Left renal pelvis (tissue), 4 donors: ENCODE measurements at places on chromosomes 4 and X. TPM values are rescaled to one million over a fixed set of nuclear protein-coding genes. Genes with fewer than 3 reads are reported as not detected.

TLR3 gene
- 13.8 TPM for polyA plus RNA-seq

- DNase-seq, result no peak
These were observed 149.1 kb downstream of the SLC39A8 start for GRCh38 chr4:102196221-102196620.

ARMCX4 gene
- 26.3 TPM for polyA plus RNA-seq

- DNase-seq, result no peak
These were observed 302.4 kb downstream of the FAM47B start for GRCh38 chrX:35244796-35245508.

- no peak for DNase-seq
These were observed 12.3 kb downstream of the UGDH start for GRCh38 chr4:39514888-39515401.

DNA sequence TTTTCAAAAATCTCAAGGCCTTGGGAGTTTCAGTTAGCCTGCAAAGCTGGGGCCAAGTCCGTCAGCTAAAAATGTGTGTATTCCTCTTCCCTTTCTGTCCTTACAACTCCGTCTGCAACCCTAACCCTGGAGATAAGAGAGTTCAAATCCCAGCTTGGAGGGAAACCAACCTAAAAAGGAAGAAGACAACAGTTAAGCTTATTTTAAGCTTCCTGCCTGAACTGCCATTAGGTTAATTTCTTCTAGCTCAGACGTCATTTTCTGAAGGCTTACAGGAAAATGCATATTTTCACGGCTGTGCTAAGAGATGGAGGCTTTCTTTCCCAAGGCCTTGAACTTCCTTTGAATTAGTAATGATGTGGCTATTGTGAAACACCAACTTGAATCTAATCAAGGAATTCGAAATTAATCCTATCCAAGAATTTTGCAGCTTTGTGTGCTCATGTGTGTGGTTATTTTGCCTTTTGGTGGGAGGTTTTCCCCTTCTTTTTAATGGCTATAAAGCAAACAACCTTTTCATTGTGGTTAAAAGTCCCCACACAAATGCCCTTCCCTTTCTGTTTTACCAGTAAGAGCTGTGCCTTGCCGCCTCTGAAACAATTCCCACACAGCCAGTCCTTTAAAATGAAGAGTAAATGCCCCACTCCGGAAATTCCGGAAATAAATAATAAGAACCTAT lies 103.5 kb downstream of the IRF2 start:
- no peak for DNase-seq

UCP1 gene
- not detected for polyA plus RNA-seq

DNA sequence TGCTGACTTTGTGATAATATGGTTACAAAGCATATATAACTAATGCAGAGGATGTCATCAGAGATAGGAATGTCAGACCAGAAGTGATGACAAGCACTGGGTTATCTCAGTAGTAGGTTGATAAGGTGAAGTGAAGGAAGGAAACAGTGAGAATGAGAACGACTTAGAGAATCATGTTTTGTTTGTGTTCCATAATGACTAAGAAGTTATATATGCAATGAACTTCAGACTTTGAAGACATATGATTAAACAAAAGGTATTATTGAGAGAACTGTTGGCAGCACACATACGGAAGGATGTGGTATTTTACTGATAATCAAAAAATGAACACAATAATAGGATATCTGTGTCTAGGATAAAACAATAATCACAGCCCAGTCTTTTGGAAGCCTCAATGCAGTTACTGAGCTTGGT lies 18.3 kb upstream of the HHIP start:
- DNase-seq, result no peak

ETFDH gene
- 37.1 TPM for polyA plus RNA-seq

- DNase-seq, result no peak
These were observed 20.4 kb downstream of the CASP6 start for GRCh38 chr4:109682875-109683274.

DNA sequence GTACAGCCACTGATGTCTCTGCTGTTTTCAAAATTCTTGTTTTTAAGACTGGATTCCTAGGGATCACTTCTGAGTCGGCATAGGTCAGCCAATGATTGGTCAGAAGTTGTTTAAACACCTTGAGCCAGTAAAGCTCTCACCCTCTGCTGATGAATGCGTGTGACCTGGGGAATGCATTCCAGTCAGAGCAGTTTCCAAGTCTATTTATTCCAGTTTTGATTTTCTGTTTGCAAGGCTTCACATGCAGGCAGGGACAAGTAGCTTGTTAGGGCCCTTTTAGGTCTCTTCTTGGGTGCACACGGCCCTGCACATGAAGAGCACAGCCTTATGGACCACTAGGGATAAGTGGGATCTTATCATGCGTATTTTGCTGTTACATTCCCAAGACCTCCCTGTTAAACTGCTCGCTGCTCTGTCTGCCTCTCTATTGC lies 47.0 kb downstream of the KLHL15 start:
- no peak for DNase-seq

DNA sequence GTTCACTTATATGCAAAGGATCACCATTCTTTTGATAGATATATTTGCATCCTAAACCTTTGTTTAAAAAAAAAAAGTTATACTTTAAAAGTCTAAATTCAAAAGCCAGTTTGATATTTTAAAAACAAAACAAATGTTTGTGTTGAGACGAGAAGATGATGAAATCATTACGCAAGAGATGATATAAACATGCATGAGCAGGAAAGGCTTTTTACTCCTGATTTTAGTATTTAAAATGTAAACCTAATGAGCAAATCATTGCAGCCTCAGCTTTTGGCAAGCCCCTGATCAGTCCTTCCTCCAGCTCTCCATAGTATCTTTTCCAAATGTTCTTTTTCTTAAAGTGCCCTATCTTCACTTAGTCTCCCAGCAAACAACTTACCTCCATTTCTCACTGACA lies 115.6 kb downstream of the ARAP2 start:
- no peak for DNase-seq

- DNase-seq, result no peak
These were observed 147.3 kb downstream of the TBL1X start for GRCh38 chrX:9612146-9612505.

NSUN7 gene
- polyA plus RNA-seq, result 12.1 TPM

DNA sequence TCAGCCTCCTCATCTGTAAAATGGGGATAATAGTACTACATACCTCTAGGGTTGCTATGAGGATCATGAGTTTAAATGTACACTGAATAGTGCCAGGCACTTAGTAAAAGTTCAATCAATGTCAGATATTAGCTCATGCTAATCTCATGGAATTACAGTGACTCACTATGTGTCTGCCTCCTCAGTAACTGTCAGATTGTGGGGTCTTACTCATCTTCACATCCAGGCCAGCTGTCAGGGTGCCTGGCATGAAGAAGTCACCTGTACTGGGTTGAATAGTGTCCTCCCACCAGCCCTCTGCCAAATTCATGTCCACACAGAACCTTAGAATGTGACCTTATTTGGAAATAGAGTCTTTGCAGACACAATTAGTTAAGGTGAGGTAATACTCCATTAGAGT lies 54.3 kb upstream of the STIM2 start:
- no peak for DNase-seq

- no peak for DNase-seq
These were observed 23.6 kb upstream of the MFAP3L start for GRCh38 chr4:170049766-170050165.

DNA sequence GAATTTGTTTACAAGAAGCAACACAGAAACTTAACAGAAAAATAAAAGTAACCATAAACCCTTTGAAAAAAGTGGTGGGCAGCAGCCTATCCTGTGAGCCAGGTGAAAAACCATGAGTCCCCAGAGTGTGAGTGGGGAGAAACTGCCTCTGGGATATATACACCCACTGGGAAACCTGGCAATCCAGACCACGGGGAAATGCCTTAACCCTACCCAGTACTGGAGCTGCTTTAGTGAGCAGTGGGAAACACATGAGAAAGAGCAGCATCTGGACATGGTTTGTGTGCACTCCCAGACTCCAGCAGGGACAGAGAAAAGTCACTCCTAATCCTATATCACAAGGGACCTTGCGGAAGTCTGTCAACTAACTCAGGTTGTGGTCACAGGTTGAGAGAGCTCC lies 39.4 kb downstream of the UGT2A2 start:
- DNase-seq, result no peak

NAP1L2 gene
- 7.8 TPM for polyA plus RNA-seq

- DNase-seq, result no peak
These were observed 73.1 kb downstream of the MAPK10 start for GRCh38 chr4:86286726-86287125.

FRG2 gene
- not detected for polyA plus RNA-seq

ZFP92 gene
- 1.2 TPM for polyA plus RNA-seq

CFP gene
- 1.3 TPM for polyA plus RNA-seq

VCX gene
- not detected for polyA plus RNA-seq

- DNase-seq, result peak; percentile 3
These were observed 444.7 kb downstream of the IQCM start for GRCh38 chr4:149370785-149371420.

GAGE1 gene
- polyA plus RNA-seq, result not detected

GRCh38 chr4:30073011-30073710 lies 647.0 kb upstream of the PCDH7 start:
- no peak for DNase-seq

- no peak for DNase-seq
These were observed 680.7 kb upstream of the SPANXN1 start for GRCh38 chrX:144566592-144566991.

DNA sequence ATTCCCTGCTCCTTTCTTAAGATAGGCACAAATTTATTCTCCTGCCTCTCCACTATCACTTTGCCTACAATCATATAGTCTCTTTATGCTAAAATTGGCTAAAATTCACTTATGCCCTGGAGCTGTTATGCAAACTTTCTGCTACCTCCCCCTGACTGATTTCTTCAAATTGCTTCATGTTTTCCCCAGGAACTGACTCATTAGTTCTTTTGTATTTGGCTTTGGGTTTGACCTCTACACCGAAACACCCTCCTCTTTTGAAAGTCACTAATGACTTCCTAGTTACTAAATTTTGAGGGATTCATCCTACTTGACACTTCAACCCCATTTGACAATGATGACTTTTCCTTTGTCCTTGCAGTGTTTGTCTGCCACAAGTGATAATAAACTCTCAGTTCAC lies 222.6 kb downstream of the NDST4 start:
- no peak for DNase-seq

DNA sequence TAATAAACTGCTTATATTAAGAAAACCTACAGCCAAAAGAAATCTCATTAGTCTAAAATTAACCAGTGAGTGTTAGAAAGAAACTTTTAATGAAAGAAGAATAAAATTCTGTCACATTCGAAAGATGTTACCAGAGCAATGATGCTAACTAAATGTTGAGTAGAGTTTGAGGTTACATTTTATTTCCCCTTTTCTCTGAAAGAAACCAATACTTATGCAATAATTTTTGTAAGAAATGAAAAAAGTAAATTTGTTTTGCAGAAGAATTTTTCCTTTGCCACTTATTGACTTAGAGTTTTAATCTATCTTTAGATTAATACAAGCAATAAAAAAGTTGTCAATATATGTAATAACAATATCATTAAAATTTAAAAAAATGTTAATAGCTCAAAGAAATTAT lies 574.0 kb upstream of the GALNTL6 start:
- DNase-seq, result no peak

DNA sequence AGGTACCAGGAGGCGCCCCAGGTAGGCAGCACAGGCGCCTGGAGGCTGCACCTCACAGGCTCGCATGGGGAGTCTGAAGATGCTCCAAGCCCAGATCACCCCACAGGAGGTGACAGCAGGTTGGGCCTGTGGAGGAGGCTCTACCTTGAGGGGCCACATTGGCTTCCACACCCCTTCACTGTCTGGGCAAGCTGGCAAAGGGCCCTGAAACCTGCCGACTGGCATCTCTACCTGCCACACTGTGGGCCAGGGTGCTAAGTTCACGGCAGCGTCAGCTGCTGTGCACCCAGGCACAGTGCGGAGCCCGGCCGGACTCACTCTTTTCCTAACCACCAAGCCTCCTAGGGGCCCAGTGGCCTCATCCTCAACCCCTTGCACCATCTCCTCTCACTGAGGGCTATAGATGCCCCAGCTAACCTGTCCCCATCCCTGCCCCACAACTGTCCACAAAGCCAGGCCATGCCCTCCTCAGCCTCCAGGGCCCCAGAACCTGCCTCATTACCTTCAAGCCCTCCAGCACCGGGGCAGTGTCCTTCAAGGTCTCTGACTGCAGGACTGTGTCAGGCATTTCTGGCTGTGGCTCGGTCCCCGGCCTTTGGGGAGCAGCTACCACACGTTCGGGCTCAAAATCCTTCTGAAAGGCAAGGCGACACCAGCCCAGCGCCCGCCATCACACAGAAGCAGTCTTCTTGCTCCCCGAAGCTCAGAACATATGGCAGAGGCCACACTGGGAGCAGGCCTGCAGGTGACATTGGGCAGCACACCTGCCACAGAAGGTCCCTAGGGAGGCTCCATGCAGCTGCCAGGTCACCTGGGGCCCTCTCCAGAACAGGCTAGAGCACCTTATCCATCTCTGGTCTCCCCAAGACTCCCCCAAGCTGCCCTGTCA lies 28.8 kb downstream of the FGFR3 start:
- DNase-seq, result no peak

CNKSR2 gene
- polyA plus RNA-seq, result 1.7 TPM
